ENCODE measurements at places on chromosomes 6 and 20.

DNA sequence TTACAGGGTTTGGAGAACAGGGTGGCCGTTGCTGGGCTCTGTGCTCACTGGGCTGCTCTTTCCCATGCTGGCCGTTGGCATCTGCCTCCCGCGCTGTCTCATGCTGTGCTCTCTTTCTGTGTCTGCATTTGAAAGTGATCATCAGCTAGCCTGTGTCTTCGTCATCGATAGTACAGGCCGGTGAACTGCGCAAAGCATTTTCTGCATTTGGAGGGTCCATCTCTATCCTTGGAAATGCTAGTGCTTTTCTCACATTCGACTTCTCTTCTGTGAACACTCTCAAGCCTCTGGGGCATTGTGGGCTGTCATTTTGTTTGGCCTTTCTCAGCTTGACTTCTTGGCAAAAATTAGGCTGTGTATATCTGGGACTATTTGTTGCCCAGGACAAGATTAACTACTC, 6.8 kb upstream of the SNHG17 start:
- DNase-seq = no peak

DNA sequence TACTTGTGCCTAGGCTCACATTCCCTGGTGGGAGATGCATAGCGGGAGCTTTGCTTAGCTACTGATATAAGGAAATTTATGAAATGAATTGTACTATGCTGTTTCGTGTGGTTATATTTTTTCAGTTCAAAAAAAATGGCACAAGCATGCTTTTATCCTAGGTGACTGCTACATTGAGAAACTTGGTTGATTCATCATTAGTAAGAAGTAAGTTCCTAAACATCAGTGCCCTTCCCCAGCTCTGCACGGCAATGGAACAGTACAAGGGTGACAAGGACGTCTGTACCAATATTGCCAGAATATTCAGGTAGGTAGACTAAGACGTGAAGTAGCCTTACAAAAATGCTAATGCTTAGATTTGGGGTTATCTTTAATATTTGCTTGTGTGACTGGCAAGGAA, 79.7 kb downstream of the ARMC2 start:
- DNase-seq = peak; percentile 6

DNA sequence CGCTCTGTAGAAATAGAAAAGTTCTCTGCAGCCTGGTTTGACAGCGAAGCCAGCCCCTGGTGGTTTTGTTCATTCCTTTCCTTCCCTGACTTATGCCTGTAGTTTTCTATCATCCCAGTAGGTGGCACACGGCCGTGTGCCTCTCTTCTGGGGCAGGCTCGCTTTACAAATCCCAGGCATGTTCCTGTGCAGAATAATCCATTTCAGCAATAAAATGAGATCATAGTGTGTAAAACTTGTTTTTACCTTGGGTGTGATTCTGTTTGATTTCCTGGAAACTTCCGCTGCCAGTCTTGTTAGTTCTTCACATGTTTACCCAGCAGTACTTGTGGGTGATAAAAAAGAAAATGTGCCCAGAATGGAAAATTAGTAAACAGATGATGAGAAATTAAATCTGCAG, 7.4 kb upstream of the INSM1 start:
- DNase-seq = peak; percentile 64

DNA sequence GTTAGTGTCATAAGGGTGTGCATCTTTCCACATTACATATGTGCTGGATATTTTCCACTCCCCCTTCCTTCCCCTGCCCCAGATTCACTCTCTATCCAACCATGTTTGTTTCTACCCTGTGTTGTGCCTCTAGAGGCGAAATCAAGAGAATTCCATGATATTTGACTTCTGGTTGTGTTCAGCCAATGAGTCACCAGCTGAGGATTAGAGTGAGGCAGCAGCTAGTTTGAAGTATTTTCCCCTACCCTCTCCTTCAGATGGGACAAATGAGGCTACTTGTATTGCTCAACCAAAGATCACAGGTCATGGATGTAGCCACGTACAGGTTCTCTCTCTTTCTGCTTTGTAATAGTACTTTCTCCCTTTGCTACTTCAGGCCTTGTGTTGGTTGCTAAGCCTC, 24.5 kb upstream of the OR2J2 start:
- no peak for DNase-seq

GRCh38 chr6:45378334-45378926, 696 bp upstream of the SUPT3H start:
- DNase-seq = no peak

DNA sequence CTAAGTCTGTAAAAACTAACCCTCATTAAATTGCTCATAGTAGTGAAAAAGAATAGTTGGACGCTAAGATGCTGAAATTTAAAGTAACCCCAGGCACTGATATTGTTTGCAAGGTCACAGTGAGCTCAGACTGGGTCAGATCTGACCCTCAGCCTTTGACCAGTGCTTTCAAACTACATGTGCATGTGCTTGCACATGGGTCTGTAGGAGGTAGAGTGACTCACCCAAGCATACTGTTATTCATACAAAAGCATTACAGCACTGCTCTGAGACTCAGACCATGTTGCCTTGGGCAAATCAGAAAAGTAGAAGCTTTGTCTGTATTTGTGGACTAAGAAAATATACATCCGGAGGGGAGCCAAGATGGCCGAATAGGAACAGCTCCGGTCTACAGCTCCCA, 326.4 kb upstream of the MARCKS start:
- peak; percentile 89 for DNase-seq

GRCh38 chr6:166987448-166987847, 11.7 kb upstream of the CEP43 start:
- no peak for DNase-seq

- DNase-seq = no peak
These were observed 31.1 kb downstream of the TMEM242 start for GRCh38 chr6:157292202-157292601.

DNA sequence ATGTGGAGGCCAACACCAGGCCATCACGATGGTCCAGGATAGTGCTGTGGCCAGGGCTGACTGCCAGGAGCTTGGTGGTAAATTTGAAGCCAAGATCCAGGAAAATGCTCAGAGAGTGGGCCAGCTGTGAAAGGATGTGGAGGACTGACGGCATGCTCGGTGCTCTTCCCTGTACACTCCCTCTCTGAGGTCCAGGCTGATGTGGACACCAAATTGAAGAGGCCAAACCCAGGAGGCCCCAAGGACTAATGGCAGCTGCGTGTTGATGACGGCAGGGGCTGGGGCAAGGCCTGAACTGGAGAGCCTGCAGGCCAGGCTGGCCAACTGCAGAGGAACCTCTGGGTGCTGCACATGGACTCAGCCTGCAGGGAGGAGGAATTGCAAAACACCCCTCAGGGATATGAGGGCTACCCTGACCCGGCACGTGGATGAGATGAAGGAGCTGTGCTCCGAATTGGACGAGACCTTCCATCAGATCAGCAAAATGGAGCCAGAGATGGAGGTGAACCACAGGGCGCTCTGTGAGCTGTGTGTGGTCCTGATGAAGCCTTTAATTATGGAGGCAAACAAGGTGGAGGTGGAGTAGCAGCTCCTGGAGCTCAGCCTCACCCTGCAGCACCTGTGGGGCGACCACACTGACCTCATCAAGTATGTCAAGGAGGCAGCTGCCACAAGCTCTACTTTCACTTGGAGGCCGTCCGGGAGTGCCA, 6.9 kb upstream of the RAET1E start:
- no peak for DNase-seq

DNA sequence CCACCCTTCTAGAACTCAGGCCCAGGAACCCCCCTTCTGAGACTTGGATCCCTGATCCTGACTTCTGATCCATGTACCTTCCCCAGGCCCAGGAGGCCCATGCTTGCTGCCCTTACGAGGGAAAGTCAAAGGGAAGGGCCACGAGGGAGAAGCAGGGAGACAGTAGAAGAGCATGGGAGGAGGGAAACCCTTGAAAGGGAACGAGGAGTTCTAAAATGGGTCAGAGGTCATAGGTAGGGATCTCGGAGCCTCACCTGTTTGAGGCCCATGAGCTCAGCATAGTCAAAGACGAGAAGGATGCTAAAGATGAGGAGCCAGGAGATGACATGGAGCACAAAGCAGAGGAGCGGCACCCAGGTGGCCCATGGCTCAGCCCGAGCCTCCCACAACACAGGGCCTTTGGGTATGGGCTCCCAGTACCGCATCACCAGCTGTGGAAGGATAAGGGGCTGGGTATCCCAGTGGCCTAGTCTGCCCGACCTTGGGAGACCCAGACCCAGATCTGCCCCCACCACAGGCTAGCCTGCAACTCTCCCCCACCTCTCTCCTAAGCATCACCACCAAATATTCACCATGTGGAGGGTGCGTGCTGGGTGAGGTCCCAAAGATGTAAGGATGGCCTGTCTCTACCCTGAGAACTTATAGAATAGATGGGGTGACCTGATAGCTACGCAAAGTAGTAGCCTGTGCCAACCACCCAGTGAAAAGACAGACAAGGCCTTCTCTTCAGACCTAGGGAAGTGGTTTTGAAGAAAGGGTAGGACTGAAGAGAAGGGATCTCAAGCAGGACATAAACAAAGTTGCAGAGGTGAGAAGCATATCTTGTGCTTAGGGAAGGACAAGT, 1.5 kb downstream of the NRM start:
- no peak for DNase-seq

- peak; percentile 61 for DNase-seq
These were observed 55.9 kb downstream of the PPP1R3G start for GRCh38 chr6:5141046-5141445.

DNA sequence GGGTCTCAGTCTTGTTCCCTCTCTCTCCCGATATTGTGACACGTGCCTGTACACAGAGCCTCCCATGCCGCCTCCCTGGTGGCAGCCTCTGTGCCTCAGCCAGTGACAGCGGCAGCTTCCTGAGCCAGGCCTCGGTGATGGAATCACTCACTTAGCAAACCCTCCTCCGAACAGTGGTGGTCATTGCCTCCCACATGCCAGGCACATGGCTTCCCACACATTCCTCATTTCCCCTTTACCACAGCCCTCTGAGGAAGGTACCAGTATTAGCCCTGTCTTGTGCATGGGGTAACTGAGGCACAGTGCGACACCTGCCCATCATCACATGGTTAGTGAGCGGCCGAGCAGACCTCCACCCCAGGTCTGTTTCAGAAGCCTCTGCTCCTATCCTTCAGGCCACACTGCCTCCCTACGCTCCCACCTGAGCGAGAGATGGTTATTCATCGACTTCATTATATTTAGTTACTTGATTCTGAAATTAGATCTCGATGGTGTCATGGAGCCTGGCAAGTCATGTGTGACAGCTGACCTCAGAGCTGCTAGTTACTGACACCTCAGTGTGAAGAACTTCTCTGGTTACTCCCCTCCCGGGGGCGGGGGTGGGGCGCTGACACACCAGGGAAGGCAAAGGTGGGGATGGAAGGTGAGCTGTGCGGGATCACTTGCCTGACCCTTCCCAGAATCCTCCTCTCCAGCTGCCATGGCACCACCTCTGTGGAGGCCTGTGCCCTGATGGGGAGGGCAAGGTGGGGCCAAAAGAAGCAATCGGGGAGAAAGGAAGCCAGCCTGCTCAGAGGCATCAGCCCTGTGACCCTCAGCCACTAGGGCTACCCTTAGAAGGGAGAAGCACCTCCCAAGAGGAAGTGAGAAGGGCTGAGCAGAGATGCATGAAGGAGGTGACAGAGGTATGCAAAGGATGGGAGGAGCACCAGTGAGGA, 17.9 kb downstream of the MDGA1 start:
- no peak for DNase-seq

DNA sequence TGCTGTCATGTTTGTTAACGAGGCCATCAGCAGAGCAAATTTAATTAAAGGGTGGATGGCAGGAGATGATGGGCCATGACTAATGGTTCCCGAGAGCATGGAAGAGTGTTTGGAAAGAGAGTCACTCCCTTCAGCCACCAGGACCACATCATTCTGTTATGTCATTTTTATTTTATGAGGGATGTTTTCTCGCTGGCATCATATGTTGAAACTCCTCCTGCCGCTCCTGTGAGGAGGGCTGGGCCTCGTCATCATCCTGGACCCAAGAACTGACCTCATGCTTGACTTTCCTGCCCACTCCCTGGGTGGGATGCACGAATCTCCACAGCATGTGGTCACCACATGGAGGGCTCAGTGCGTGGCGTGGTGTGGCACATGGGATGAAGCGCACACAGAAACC, 86.4 kb upstream of the FRMD1 start:
- no peak for DNase-seq

- DNase-seq = no peak
These were observed 124.7 kb downstream of the IRF4 start for GRCh38 chr6:516213-516612.

DNA sequence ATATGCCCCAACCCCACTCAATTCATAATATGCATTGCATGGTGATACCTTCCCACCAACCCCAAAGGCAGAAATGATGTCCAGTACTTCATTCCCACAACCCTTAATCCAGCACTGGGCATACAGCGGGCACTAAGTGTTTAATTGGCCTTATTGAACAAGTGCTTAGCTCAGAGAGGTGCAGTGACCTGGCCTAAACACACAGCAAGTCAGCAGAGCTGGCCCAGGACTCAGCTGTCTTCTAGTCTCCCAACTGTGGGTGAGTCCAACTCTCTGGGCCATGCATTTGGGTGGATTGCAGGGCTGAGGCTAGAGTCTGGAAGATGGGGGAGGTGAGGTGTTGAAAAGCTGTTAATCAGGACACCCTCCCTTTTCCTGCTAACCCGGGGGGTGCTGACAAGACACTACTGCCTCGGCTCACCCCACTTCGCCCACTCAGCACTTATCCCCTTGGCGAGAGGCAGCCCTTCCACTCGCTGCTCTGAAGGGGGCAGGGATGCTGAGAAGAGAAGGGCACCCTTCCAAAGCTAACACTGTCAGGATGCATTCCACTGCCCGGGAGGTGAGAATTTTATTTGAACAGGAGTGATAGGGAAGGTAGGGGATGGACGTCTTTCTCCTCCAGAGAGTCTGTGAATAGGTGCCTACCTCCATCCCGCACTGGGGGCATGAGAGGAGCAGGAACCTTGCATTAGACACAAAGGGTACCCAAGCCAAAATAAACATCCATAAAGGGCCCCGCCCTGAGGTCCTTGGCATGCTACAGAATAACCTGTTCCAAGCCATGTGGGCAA, 14.2 kb downstream of the KCNK5 start:
- no peak for DNase-seq

DNA sequence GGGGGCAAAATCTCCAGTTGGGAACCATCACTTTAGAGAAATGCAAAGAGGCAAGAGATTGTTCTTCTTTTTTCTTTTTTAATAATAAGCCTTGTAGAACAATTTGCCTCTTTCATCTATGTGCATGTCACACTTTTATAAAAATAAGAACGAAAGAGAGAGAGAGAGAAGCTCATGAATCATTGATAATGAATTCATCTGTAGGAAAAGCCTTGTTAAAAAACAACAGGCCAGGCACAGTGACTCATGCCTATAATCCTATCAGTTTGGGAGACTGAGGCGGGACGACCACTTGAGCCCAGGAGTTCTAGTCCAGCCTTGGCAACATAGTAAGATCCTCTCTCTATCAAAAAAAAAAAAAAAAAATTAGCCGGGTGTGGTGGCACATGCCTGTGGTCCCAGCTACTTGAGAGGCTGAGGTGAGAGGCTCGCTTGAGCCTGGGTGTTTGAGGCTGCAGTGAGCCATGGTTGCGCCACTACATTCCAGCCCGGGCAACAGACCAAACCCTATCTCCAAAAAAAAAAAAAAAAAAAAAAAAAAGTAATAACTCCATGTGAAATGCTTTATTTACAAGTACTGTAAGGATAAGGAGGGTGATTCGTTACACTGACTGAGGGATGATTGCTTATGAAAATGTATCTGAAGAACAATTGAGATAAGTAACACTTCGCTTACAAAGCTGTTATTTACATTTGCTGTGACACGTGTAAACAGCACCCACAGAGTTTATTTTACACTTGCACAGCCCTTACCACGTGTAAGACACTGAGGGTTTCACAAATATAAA, 6.0 kb downstream of the CCN5 start:
- peak; percentile 86 for DNase-seq

GRCh38 chr6:127539272-127539671, 20.1 kb upstream of the MTCL3 start:
- peak; percentile 50 for DNase-seq

- no peak for DNase-seq
These were observed 72.7 kb downstream of the SOX4 start for GRCh38 chr6:21666201-21666691.

Measured in fibroblast of mammary gland (primary cell).